Suprapubic skin (tissue), 4 donors: ENCODE measurements at places on chromosomes 7 and 10.

DNA sequence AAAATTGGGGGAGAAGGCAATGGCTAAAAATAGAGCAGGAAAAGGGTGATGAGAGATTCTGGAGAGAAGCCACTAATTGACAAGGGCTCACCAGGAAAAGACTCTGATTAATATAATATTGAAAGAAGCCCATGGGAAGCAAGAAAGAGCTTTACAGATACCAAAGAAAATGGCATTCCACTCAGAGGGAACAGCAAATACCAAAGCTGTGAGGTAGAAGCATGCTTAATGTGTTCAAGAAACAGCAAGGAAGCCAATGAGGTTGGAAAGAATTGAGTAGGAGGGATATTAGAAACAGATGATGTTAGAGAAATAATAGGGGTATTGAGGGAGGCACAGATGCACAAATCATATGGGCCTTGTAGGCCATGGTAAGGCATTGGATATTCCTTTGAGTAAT is 130.1 kb downstream of the MYO3A start:
- DNase-seq, result no peak

DNA sequence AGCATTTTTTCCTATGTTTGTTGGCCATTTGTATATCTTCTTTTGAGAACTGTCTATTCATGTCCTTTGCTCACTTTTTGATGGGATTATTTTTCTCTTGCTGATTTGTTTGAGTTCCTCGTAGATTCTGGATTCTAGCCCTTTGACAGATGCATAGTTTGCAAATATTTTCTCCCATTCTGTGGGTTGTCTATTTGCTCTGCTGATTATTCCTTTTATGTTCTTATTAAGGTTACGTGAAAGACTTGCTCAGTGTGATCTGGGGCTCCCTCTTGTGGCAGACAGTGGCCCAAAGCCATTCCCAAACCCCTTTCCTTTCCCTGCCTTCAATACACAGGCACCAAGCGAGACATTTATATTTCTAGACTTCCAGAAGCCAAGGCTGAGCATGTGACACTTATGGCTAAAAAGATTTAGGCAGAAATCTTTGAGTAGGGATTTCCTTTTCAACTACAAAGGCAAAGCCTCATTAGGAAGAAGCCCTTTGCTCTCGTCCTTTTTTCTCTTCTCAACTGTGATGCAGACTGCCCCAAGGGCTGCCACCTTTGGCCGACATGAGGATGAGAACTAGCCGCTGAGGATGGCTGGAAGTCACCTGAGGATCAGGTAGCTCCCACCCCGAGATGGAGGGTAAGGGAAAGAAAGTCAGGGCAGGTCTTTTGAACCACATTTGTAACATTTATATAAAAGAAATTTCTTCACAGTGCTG is 23.6 kb downstream of the ST8SIA6 start:
- no peak for DNase-seq

DNA sequence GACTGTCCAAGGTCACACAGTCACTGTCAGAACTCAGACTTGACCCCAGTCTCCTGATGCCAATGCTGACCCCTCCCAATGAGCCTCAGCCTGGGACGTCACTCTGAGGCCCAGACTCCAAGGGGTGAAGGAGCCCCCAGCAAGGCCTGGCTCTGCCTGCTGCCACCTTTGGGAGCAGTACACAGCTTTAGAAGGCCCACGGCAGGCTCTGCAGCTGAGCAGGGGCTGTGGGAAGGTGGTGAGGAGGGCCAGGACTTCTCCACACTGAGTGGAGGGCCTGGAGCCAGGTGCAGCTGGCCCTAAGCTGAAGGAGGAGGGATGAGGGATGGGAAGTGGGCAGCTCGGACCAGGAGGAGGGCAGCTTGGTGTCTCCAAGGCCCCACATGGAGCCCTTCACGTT is 23.9 kb upstream of the ZMIZ1 start:
- DNase-seq, result peak; percentile 40

- DNase-seq, result no peak
These were observed 6.0 kb upstream of the HMX3 start for GRCh38 chr10:123129618-123130271.

DNA sequence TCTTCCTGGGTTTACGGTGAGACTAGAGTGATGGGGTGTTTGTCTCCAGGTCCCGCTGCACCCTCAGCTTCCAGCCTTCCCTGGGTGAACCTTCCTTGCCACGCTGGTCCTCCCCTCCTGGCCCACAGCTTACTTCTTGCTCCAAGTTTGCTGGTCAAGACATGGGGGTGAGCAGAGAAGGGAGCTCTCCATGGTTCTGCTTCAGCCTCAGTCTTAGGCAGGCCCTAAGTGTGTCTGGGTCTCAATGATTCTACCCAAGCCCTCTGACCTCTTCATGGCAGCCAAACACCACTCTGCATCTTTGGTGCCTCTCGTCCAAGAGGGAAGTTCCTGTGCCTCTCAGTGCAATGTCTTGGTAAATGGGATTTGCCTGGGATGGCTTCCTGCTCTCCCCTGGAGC is 356.5 kb upstream of the KLF6 start:
- no peak for DNase-seq

GRCh38 chr10:100969187-100970075 is at the start of gene SEMA4G:
Gene SEMA4G (plus strand): TSS chr10:100969504. CDS start chr10:100972913, 3,409 bp downstream.
- no peak for DNase-seq

- no peak for DNase-seq
These were observed 16.0 kb downstream of the GIMAP8 start for GRCh38 chr7:150466477-150466876.

- DNase-seq, result peak; percentile 39
These were observed 4.8 kb downstream of the MNX1 start for GRCh38 chr7:157005456-157006204.

DNA sequence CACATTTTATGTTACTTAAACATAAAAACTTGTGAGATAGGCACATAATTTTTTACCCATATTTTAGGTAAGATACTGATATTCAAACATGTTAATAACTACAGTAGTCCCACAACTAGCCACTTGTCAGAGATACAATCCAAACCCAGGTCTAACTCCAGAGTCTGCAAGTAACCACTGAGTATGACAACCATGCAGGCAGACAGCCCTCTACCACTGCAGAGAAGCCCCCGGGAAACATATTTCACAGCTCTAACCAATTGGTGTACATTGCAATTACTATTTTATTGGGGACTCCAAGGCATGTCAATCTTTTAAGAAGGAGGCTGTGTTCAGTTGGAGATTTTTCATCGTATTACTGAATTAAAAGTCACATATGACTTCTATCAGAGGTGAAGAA is 107.2 kb upstream of the FAM133B start:
- DNase-seq, result no peak

DNA sequence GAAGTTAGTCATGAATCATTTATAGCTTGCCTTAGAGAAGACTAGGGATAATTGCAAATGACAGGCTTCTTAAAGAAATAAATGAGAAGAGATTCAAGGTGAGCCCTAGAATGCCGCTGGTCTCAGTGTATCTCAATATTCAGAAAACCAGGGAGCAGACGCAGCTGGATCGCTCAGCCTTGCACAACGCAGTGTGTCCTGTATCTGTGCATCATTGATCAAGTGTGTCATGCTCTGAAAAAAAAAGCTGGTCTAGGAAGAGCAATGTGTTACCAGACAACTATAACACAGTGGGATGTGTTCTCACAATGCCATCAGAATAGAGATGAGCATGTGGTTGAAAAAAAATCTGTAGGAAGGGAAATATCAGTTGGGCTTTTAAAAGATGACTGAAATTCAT is 230.1 kb downstream of the CALN1 start:
- DNase-seq, result no peak

- no peak for DNase-seq
These were observed 9.7 kb upstream of the ZNF485 start for GRCh38 chr10:43596546-43596945.

GRCh38 chr10:35353805-35354204 is 17.5 kb downstream of the CCNY start:
- no peak for DNase-seq
